ENCODE measurements at places on chromosomes 1 and 21.

GRCh38 chr1:224067621-224068457 lies 46.1 kb upstream of the FBXO28 start:
- no peak for DNase-seq

GRCh38 chr1:119116725-119117124 lies 23.7 kb downstream of the WARS2 start:
- no peak for DNase-seq

GRCh38 chr1:44929531-44929930 lies 56.9 kb downstream of the EIF2B3 start:
- no peak for DNase-seq

DNA sequence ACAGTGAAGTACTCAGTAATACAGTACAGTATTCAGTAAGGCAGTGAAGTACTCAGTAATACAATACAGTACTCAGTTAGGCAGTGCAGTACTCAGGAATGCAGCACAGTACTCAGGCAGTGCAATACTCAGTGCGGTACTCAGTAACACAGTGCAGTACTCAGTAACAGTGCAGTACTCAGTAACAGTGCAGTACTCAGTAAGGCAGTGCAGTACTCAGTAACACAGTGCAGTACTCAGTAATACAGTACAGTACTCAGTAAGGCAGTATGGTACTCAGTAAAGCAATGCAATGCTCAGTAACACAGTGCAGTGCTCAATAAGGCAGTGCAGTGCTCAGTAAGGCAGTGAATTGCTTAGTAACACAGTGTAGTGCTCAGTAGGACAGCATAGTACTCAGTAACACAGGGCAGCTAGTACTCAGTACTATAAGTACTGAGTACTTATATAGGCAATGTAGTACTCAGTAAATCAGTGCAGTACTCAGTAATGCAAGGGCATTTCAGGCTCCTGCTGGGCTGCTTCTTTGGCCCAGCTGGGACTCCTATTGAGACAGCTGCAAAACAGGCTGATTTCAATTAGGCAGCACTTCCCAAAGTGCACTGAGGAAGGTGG lies 411.3 kb downstream of the DISC1 start:
- DNase-seq, result no peak

DNA sequence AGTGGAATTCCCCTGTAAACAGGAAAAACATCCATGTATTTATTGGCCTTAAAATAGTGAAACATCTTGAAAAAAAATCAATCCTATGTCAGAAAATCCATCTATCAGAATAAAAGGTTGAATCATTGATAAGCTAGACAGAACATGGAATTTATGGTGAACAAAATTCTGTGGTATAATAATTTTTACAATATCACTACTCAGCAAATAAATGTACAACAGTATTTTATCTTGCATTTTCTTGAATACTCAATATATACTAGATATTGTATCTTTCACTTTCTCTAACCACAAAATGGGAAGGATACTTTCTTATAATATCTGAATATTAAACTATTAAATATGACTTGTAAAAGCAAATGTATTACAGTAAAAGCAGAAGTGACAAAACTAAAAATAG lies 5.7 kb upstream of the UBE4B start:
- no peak for DNase-seq

DNA sequence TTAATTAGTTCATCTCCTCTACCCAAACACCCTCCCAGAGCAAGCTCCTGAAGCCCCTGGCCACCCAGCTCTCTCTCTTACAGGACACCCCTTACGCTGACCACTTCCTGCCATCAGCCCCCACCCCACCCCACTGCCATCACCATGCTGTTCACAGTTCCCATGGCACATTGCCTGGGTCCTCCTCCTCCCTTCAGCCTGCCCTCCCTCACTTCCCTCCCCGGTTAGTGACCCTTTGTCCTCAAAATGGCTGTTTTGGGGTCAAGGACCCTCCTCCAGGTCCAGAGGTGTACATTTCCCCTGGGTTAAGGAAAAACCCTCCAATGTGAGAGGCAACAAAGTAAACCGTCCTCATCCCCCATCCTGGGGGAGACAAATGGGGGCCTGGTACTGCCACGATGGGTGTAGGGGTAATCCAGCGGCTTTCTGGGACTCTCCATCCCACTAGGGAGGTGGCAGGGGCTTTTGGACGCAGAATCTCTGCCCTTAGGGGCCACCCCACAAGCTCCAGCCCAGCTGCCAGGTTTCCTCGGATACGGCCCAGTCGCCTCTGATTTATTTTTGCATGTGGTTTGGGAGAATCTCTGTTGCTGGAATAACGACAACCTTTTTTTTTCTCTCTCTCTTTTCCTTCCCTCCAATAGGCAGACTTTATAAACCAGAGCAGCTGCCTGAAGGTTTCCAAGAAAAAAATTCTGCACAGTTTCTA lies 8.5 kb downstream of the CAMK2N1 start:
- DNase-seq, result no peak

DNA sequence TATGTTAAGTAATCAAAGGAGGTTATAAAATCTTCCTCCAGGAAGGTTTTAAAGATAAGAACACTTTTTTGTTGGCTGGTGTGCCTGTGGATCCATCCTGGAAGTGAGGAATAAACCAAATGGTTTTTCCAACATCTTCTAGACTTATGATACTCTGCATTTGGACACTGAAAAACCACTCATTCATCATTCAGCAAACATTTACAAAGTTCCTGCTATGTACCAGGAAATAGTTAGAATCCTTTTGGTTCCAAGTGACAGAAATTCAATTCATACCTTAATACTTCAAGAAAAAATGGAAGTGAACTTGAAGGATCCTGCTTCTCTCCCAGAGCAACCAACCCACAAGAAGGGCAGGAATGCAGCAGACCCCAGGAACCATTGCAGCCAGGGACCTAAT lies 39.6 kb upstream of the PIGC start:
- DNase-seq, result no peak

GRCh38 chr1:178093494-178093950 lies 382 bp upstream of the RASAL2 start:
- DNase-seq, result peak; percentile 93

DNA sequence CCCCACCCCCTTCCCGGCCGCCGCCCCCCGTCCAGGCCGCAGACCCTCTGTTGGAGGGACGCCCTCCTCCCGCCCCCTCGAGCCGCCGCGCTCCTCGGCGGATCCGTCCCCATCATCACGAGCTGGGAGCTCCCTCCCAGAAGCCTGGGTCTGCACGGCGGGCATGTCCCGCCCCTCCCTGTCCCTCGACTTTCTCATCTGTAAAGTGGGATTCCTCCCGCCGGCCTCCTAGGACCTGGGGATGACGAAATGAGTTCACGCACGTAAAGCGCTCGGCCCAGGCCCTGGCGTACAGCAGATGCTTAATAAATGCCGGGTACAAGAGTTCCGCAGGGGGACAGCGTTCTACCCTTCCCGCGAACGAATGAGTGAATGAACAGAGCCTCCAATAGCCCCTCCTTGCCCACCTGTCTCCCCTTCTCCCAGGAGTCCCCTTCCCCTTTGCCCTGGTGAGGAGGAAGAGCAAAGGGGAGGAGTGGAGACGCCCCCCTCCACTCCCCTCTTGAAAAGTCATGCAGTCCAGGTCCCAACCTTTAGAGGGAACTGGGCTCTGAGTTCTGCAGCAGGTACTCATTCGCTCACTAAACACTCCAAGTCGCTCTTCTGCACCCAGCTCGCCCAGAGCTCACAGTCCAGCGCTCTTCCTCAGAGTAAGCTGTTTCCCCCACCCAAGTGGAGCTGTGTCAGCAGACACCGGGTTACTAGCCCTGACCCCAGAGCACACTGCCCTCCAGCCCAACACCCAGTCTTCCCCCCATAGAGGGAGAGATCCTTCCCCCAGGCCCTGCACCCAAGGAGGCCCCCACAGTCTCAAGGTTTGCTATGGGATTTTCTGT lies 16.8 kb downstream of the RAP1GAP start:
- no peak for DNase-seq

DNA sequence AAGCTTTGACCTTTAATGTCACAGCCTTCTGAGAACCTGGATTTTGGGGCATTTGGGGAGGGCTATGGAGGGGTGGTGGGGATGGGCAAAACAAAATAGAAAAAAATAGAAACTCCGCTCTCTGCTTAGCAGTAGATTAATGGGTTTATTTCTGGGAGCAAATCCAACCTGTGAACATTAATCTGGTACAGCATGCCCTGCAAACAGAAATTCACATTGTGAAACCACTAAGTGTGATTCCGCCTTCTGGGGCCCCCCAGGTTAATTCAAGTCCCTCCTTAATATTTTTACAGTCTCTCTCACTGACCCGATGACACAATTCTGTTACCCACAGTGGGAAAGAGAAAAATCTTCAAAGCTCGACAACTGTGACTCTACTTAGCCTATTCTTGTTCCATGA lies 76.4 kb downstream of the TIAM1 start:
- DNase-seq, result no peak

- DNase-seq, result no peak
Measured at GRCh38 chr1:3735688-3736087, 16.6 kb upstream of the CCDC27 start.

GRCh38 chr1:164836614-164837018 lies 277.6 kb downstream of the PBX1 start:
- no peak for DNase-seq

- no peak for DNase-seq
Measured at GRCh38 chr1:90048043-90048442, 53.1 kb downstream of the ZNF326 start.

- DNase-seq, result no peak
Measured at GRCh38 chr1:7427605-7428300, 343.3 kb upstream of the VAMP3 start.

Measured in SW480 (cell line).